Activated naive CD8-positive, alpha-beta T cell treated with anti-CD3 and anti-CD28 coated beads for 36 hours (primary cell): ENCODE measurements at places on chromosomes 6 and 20.
A peak's percentile ranks its signal among the peaks of the same experiment; 100 is the strongest.

- peak; percentile 33 for DNase-seq
- peak overlapping the region; percentile 72 for H3K4me3 ChIP-seq
- H3K4me1 ChIP-seq = peaks cover 9% of the 10 kb centered on the region
Observed at GRCh38 chr20:58693226-58694006, 816 bp downstream of the NPEPL1 start.

DNA sequence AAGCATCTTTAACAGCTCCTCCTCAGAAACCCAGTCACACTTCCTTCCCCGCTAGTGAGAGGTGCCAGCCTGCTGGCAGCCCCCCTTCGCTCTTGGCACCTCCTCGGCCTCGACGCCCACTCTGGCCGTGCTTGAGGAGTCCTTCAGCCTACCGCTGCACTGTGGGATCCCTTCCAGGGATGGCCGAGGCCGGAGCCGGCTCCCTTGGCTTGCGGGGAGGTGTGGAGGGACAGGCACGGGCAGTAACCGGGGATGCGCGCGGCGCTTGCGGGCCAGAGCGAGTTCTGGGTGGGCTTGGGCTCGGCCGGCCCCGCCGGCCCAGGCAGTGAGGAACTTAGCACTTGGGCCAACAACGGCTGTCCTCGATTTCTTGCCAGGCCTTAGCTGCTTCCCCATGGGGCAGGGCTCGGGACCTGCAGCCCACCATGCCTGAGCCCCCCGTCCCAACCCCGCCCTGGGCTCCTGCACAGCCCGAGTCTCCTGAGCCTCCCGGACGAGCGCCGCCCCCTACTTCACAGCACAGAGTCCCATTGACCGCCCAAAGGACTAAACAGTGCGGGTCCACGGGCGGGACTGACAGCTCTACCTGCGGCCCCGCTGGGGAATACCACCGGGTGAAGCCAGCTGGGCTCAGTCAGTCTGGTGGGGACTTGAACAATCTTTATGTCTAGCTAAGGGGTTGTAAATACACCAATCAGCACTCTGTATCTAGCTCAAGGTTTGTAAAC lies 51.6 kb downstream of the RIOK1 start:
- H3K27me3 ChIP-seq = peaks cover 3% of the 10 kb centered on the region
- H3K36me3 ChIP-seq = no peaks in the 10 kb centered on the region
- peaks cover 19% of the 10 kb centered on the region for H3K4me1 ChIP-seq
- no peak overlapping the region for H3K4me3 ChIP-seq

DNA sequence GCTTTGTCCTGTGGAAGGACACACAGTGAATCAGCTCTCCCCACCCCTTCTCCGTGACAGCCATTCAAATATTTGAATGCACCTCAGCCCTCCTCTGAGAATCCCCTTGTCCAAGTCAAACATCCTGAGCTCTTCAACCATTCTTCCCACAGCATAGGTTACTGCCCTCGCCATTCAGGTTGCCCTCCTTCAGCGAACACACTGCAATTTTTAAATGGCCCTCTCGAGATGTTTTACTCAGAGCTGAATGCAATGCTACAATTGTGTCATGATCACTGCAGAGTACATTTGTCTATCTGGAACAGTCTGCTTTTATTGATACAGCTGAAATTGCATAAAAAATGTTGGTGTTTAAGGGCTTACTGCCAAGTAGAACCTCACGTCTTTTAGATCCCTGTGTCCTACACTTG lies 48.9 kb downstream of the SLC2A12 start:
- no peaks in the 10 kb centered on the region for H3K36me3 ChIP-seq
- H3K27me3 ChIP-seq = peaks cover 8% of the 10 kb centered on the region
- no peak overlapping the region for H3K27ac ChIP-seq
- H3K4me3 ChIP-seq = no peak overlapping the region
- H3K4me1 ChIP-seq = no peaks in the 10 kb centered on the region

DNA sequence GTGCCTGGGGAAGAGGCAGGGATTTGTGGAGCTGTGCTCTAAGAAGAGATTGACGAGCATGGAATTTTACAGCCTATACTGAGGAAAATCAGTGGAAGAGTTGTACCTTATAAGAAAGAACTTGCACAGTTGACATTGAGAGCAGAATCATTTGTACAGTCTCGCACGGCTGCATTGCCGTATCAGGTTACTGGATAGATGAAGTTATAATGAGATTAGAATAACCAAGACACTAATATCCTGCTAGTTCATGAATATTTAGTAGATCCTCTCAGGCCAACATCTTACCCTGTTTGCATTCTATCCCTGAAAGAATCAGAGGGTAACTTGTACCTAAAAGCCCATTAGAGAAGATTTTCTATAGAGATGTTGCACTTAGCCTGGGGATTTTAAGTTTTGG lies 447.1 kb downstream of the PREX1 start:
- no peak overlapping the region for H3K27ac ChIP-seq
- DNase-seq = no peak
- H3K36me3 ChIP-seq = no peaks in the 10 kb centered on the region
- no peaks in the 10 kb centered on the region for H3K4me1 ChIP-seq
- no peak overlapping the region for H3K4me3 ChIP-seq

- no peaks in the 10 kb centered on the region for H3K27me3 ChIP-seq
- DNase-seq = no peak
- no peaks in the 10 kb centered on the region for H3K36me3 ChIP-seq
- no peak overlapping the region for H3K27ac ChIP-seq
- H3K4me3 ChIP-seq = no peak overlapping the region
Observed at GRCh38 chr6:140178935-140179334, 804.5 kb upstream of the CITED2 start.

DNA sequence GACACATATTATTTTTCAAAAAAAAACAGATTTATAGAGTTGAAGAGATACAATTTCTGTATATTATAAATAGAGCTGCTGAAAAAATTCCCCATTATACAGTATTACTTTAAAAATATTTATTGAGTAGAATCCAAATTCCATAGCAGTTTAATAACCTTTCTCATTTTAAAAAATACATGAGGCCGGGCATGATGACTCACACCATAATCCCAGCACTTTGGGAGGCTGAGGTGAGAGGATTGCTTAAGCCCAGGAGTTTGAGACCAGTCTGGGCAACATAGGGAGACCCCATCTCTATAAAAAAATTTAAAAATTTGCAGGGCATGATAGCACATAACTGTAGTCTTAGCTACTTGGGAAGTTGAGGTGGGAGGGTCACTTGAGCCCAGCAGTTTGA lies 13.0 kb downstream of the ATRN start:
- H3K27me3 ChIP-seq = no peaks in the 10 kb centered on the region
- H3K4me3 ChIP-seq = no peak overlapping the region
- H3K4me1 ChIP-seq = peaks cover 21% of the 10 kb centered on the region
- no peak overlapping the region for H3K27ac ChIP-seq
